Upper lobe of left lung (tissue), 6 donors: ENCODE measurements at places on chromosomes 7 and 10.

- no peak for DNase-seq
These were observed 132.0 kb downstream of the WNT2 start for GRCh38 chr7:117190746-117191435.

DNA sequence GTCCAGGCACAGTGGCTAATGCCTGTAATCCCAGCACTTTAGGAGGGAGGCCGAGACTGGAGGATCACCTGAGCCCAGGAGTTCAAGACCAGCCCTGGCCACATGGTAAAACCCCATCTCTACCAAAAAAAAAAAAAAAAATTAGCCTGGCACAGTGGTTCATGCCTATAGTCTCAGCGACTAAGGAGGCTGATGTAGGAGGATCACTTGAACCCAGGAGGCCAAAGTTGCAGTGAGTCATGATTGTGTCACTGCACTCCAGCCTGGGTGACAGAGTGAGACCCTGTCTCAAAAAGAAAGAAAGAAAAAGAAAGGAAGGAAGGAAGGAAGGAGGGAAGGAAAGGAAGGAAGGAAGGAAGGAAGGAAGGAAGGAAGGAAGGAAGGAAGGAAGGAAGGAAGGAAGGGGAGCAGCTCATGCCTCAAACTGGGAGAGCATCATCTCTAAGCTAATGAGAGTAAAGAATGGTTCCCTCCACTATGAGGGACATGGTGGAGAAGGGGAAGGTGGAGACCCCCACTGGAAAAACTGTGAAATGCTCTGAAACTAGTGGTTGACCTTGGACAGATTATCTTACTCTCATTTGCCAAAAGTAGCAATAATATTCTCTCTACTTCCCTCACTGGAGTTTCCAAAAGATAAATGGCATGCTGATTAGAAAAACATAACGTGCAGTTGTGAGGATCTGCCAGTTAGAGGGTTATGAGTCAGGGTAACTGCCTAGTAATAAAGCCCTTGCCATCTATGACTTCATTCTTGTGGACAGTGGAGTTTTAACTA, 16.8 kb downstream of the GIMAP5 start:
- no peak for DNase-seq

DNA sequence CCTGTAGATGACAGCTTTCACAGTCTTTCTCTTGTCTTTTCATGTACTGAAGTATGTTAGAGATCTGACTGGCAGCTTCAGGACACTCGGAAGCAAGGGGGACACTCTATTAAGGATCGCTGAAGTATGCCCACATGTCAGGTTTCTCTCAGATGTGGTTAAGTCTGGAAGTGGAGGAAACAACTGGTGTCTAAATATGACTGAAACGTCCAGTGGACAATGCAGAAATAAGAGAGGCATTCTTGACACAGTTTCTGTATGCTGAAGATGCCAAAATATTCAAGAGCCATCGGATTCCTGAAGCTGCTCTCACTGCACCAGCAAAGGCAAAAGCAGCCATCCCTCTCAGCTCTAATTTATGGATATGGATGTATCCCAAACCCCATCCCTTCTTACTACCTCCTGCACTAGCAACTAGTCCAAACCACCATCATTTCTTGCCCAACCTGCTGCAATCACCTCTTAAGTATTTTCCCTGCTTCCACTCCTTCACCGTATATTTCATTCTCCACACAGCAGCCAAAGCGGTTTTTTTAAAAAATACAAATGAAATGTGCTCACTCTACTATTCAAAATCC, 113.4 kb downstream of the REEP3 start:
- no peak for DNase-seq

DNA sequence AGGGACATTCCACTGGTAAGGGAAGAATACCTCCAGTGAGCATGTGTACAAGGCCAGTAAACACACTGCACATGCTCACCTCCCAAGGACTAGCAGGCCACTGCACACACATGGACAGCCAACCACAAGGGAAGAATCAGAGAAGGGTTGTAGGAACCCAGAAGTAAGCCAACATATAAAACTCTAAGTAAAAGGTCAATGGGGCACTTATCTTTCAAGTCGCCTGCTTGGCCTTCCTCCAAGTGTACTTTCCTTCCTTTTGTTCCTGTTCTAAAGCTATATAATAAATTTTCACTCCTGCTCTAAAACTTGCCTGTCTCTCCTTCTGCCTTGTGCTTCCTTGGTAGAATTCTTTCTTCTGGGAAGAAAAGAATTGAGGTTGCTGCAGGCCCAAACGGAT, 33.0 kb downstream of the ORC5 start:
- DNase-seq, result peak; percentile 37

- DNase-seq, result no peak
These were observed 1027.5 kb downstream of the GATA3 start for GRCh38 chr10:9081961-9082360.

- DNase-seq, result no peak
These were observed 128.3 kb downstream of the PTPN20 start for GRCh38 chr10:47039562-47039913.

DNA sequence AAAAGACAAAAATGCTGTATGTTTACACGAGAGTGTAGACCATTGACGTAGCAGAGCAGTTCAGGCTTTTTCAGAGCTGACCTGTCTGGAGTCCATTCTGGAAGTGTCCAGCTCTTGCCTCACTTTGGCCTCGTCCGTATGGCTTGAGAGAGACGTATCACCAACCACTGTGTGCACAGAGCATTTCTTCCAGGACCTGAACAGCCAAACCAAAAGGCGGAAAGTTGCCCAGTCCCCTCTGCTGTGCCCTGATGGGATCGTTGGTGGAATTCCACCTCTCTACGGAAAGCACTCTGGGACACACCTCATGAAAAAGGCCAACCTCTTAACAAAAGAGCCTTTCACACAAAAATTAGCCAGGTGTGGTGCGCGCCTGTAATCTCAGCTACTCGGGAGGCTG, 184.7 kb upstream of the SH2B2 start:
- no peak for DNase-seq

- peak; percentile 63 for DNase-seq
These were observed 5.7 kb downstream of the TNS3 start for GRCh38 chr7:47576031-47576865.

DNA sequence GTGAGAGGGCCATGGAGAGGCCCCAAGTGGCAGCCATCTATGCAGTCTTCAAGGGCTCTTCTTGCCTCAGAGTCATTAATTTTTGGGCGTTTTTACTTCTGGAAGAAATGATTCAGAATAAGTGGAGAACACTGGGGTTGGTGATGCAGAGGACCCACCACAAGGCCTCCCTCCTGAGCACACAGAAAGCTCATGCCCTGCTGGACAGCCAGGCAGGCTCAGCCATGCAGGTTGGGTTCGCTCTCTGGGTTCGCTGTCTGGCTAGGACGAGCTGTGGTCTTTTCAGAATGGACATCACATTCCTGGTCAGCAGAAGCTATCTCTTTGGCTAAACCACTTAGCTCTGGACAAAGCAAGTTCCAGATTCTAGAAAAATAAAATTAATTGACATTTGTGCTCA, 480.8 kb downstream of the RPS24 start:
- DNase-seq, result no peak

DNA sequence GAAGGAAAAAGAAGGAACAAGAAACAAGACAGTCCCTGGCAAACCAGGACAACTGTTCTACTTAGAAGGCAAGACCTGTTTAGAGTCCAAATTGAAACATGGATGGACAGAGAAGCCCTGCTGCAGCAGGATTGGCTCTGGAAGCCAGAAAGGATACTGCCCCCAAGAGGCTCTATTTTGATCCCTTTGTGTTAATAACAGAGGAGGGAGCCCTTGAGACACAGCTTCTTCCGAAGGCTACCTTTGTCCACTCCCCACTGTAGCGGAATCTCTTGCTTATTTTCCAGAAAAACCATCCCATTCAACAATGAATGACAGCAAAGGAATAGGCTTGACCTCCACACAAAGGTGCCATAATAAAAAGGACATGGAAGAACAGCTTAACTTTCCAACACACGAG, 120.3 kb upstream of the FOXK1 start:
- no peak for DNase-seq

- DNase-seq, result no peak
These were observed 595.2 kb downstream of the SDK1 start for GRCh38 chr7:3896169-3896765.

DNA sequence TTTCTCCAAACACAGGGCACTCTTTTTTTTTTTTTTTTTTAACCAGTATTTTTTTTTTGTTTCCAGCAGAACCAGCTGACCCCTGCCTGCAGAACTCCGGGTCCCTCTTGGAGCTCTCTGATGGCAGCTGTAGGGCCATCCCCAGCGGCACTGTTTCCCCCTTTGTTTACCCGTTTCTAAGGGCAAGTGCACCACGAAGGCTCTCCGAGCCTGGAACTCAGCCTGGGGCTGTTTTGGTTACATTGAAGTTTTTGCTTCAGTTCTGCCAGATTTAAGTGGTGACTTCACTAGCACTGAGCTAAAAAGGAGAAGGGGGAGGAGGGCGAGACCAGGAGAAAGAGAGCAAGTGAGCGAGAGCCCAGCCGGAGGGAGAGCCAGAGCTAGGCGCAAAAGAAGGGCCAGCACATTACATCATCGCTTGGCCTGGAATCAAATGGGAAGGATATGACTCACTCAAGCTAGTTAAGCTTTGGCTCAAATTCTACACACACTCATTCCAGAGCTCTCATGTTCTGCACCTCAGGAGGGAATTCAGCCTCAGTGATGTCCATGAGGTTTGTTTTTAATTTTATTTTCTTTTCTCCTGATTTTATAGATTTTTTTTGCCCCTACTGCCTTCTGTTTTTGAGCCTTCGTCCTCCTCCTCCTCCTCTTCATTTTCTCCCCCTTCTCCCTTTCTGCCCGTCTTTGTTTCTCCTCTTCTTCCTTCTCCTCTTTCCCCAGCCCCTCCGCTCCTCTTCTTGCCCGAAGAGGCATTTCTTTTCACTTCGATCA, 272.3 kb downstream of the TRIL start:
- no peak for DNase-seq

GRCh38 chr10:52768001-52768532, 4.5 kb downstream of the MBL2 start:
- DNase-seq, result no peak

- no peak for DNase-seq
These were observed 37.1 kb downstream of the MTURN start for GRCh38 chr7:30171766-30172447.

GRCh38 chr10:46050941-46051623, 5.0 kb upstream of the MSMB start:
- DNase-seq, result no peak

- DNase-seq, result no peak
These were observed 2.2 kb upstream of the CCDC3 start for GRCh38 chr10:13003759-13004158.

- DNase-seq, result no peak
These were observed 56.1 kb upstream of the TRUB1 start for GRCh38 chr10:114881901-114882300.

- DNase-seq, result no peak
These were observed 454.7 kb upstream of the FOXK1 start for GRCh38 chr7:4227105-4228010.

DNA sequence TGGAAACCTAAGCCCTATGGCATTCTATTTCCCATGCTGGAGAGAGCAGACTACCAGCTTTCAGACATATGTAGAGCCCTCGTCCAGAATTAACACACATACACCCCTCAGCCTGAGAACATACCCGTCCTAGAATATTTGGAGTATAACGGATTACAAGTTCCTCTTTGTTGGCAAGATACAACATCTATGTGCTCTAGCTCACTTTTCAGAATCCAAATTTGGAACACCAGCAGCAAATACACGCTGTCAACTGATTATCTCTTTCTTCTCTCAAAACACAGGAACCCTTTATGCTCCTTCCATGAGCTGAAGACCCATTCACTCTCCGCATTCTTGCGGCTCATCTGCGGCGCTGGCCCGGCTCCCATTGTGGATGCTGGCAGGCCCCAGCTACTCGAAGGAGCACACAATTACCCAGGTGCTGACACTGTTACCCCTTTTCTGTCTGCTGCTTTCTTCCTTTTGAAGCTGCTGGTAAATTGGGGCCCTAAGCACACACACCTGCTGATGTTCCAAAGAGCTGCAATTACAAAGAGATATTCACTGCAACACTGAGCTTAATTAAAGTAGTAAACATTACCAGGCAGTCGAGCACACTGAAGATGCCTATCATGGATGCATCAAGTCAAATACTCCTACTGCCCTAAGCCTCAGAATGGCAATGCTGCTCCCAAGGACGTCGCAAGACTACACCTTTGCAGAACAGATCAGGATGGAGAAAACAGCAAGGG, 70.0 kb downstream of the VOPP1 start:
- DNase-seq, result no peak

DNA sequence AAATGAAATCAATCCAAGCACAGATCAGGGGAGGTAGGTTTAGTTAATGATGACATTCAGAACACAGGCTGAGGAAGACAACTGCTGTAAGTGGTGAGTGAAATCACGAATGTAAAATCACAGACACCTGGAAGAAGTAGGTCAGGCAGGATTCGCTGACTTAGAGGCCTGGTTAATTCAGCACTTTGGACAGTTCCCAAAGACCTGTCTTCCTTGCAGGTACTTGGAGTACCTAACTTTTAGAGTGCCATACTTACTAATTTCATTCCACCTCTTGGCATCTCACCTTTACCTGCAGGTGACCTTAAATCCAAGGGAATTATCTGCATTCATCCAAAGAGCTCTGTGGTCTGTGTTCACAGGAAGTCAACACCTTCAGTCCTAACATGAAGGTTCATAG, 822.3 kb downstream of the PHTF2 start:
- DNase-seq, result no peak

DNA sequence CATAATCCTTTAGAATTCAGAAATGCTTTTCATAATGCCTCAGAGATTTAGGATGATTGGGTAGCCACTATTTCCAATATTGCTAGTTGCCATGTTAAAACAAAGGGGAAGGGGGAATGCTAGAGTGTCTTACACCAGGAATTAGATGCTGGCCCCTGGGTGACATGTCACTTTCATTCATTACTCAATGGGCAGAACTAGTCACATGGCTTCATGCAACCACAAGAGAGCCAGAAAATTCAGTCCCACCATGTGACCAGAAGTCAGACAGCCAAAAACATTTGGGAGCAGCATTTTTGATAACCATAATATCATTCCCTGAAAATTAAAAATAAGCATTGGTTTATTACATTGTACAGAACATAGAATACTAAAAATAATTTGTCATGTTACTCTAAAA, 81.2 kb downstream of the CREB5 start:
- no peak for DNase-seq

DNA sequence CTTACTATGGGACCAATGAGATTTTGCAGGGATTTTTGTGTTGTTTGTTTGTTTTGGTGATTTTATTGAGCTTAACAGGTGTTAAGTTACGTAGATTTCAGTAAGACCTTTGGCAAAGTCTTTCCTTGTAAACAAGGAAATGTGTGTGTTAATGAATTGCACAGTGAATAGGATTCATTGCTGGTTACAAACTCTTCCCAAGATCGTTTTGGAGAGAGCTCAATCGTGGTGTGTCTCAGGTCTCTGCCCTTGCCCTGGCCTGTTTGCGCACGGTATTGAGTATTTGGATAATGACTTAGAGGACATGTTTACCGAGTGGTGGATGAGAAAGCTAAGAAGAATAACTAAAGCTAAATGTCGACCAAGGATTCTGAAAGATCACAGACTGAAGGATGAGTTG, 41.9 kb downstream of the PRPF18 start:
- DNase-seq, result no peak

GRCh38 chr7:2923886-2924574, 79.9 kb upstream of the GNA12 start:
- no peak for DNase-seq
